C1 segment of cervical spinal cord (tissue), 14 donors: ENCODE measurements at places on chromosomes 7 and 10.

DNA sequence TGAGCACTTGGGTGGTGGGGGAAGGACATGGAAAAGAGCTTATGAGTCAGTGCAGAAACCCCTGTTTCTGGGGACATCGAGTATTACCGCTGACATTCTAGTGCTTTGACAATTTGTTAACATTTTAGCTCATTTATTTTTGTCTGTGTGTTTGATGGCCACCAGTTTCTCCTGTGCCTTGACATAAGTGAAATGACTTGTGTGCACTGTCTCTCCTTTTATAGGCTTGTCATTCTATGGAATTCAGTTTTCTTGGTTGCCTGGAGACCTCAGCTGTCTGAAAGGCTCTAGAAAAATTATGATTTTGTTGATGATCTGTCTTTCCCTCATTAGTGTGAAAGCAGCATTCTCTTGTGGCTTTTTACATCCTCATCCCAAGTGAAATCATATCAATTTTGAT is 190.0 kb upstream of the SMIM30 start:
- no peak for DNase-seq

DNA sequence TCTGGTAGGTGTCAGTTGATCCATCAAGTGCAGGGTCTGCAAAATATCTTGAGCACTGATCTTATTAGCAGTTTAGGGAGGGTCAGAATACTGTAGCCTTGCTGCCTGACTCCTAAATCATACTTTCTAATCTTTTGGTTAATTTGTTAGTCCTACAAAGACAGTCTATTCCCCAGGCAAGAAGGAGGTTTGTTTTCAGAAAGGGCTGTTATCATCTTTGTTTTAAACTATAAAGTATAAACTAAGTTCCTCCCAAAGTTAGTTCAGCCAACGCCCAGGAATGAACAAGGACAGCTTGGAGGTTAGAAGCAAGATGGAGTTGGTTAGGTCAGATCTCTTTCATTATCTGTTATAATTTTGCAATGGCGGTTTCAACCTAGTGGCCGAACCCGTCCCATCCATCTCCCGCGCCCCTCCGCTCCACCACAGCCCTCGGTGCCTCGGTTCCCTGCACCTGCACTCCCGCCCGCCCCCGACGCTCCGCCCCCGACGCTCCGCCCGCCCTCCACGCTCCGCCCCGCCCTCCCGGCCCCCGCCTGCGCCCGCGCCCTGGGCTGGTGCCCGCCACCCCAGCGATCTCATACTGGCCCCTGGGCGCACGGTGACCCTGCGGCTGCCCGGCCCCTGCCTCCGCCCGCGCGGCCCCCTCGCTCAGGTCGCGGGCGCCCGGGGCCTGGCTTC is at the start of gene ADCK2:
TSS of gene ADCK2 (plus strand) at position 564 of the 681 bp plus-strand sequence. CDS start 386 bp downstream, outside the sequence.
- DNase-seq, result peak; percentile 57

- no peak for DNase-seq
These were observed 59.7 kb downstream of the NRF1 start for GRCh38 chr7:129671266-129671665.

- DNase-seq, result no peak
These were observed 150.9 kb upstream of the UNC5B start for GRCh38 chr10:71061472-71061871.

DNA sequence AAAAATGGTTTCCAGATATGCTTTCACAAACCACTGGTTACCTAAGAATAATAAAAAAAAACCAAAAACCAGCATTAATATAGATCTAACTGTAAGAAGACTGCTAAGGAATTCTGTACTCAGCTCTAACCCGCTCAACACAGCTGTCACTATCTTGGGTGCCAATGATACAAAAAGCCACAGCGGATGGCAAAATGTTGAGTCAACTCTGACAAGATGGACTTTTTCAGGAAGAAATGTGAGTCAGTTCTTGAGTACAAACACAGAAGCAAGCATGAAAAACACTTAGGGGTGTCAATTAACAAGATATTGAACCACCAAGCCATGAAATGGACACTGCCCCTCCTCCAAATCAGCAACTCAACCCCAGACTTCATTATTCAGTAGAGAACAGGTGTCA is 55.0 kb downstream of the CTTNBP2 start:
- DNase-seq, result no peak

DNA sequence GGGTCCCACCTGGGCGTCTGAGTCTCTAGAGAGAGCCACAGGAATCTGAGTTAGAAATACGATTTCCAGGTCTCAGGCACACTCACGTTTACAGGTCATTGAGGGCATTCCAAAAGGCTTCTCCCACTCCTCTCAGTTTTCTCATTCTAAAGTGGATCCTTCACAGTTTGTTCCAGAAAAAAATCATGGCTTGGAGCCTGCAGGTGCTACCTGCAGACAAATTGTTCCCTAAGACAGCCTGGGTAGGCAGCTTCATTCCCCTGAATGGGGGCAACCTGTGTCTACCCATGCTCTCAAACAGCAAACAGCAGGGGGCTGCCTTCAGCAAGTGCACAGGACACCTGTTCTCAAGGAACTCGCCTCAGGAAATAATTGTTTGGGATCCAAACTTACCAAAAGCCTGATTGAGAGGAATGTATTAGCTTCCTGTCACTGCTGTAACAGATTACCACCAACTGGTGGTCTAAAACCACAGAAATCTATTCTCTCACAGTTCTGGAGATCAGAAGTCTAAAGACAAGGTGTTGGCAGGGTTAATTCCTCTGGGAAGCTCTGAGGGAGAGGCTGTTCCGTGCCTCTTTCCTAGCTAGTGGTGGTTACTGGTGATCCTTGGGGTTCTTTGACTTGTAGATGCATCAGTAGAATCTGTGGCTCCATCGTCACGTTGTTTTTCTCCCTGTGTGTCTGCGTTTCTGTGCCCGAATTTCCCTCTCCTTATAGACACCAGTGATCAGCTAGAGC is 117.2 kb downstream of the RAB11FIP2 start:
- no peak for DNase-seq

DNA sequence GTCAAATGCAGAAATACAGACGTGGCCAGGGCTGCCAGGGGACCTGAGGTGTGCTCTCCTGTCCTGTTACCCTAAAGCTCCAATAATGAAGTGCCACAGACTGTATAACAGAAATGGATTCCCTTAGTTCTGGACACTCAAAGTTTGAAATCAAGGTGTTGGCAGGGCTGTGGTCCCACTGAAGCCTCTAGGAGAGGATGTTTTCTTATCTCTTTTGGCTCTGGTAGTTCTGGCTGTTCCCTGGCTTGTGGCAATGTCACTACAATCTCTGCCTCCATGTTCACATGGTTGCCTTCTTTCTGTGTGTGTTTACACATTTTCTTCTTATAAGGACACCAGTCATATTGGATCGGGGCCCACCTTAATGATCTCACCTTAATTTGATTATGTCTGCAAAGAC is 15.3 kb upstream of the EEPD1 start:
- DNase-seq, result no peak

GRCh38 chr7:54897891-54898290 is 120.9 kb upstream of the EGFR start:
- no peak for DNase-seq

DNA sequence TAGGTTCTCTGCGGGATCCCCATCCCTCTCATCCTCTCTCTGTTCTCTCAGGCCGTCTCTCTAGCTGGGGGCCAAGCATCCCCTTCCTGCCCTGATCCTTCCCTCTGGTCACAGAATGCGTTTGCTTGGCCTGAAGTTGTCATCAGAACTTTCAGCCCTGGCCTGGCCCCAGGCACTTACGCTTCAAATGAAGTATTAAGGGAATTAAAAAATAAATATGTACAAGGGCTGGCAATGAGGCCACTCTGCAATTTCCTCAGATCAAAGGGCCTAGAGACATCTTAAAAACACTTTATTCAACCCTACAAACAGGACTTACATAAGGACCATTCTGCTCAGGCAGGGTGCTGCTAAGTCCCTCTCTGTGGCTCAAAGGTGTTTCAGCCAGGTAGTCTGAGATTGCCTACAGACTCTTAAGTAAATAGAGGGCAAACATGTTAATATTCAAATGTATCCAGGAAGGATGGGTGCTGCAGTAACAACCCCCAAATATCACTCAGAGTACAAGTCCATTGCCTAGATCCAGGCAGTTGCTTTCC is 16.0 kb downstream of the SFTPD start:
- no peak for DNase-seq
